ENCODE measurements at places on chromosomes 5 and 9.

GRCh38 chr5:177491429-177491945, 5.9 kb downstream of the PDLIM7 start:
- no peak for DNase-seq

DNA sequence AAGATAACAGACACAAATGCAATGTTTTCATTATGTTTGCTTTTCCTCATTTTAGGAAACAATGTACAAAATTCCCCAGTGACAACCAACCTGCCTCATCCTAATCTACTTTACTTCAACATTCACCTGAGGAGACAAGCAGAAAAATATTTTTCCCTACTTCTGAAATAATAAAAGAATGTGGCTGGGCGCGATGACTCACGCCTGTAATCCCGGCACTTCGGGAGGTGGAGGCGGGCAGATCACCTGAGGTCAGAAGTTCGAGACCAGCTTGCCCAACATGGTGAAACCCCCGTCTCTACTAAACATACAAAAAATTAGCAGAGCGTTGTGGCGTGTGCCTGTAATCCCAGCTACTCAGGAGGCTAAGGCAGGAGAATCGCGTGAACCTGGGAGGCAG, 36.9 kb downstream of the MYO10 start:
- no peak for DNase-seq

DNA sequence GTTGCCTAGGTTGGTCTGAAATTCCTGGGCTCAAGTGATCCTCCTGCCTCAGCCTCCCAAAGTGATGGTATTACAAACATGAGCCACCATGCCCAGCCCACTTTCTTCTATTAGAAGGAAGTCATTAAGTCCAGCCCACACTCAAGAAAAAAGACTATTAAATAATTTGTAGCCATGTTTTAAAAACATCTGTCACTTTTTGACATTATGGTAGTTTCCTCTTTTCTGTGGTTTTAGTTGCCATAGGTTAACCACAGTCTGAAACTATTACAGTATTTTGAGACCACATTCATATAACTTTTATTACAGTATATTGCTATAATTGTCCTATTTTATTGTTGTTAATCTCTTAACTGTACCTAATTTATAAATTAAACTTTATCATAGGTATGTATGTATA, 31.9 kb upstream of the C5orf24 start:
- DNase-seq, result no peak

DNA sequence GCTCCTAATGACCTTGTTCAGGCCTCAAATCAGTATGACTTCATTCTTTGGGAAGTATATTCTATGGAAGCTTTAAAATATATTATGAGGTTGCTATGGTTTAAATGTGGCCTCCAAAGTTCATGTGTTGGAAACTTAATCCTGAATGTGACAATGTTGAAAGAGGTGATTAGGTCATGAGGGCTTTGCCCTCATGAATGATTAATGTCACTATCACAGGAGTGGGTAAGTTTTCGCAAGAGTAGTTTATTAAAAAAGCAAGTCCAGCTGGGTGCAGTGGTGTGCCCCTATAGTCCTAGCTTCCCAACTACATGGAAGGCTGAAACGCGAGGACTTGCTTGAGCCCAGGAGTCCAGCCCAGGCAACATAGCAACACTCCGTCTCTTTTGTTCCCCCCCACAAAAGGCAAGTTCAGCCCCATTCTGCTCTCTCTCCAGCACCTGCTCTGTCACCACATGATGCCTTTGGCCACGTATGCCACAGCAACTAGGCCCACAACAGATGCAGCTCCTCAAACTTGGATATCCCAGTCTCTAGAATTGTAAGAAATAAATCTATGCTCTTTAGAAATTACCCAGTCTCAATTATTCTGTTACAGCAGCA, 105.3 kb downstream of the SIL1 start:
- DNase-seq, result no peak

GRCh38 chr5:142404046-142404477, 79.2 kb upstream of the SPRY4 start:
- DNase-seq, result no peak

- DNase-seq, result no peak
These were observed 3.3 kb upstream of the DCTN3 start for GRCh38 chr9:34623374-34624235.

DNA sequence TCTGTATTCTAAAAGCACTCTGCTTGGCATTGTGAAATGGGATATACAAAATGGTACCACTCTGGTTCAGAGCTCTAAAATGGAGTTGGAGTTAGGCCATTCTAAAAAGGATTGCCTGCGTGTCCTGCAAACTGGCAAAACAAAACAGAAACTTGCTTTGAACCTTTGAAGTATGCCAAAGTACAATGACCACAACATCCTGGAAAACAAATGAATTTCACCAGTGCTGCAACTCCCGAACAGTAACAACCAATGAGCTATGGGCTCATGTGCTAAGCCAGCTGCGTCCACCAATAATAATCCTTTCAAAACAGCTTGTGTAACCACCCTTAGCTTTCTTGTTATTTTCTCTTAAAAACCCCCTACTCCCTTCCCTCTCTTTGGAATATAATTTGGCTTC, 88.4 kb upstream of the CXCL14 start:
- no peak for DNase-seq

GRCh38 chr9:85430659-85431338, 311.0 kb downstream of the AGTPBP1 start:
- DNase-seq, result no peak

DNA sequence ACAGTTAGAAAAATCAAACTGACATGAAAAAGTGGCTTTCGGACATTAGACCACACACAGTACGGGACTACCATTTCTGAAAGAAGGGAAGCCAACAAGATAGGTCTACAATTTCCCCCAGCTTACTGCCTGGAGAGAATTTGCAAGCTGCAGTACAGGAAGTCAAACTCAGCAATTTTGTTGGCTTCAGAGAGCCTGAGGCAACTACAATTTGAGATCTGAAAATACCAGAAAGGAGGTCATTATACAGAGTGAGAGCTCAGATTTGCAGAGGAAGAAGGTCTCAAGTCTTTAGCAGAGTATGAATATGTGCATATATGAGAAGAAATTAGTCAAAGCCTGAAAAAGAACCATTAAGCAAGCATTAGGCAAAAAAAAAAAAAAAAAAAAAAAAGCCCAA, 83.0 kb downstream of the OXCT1 start:
- DNase-seq, result no peak

DNA sequence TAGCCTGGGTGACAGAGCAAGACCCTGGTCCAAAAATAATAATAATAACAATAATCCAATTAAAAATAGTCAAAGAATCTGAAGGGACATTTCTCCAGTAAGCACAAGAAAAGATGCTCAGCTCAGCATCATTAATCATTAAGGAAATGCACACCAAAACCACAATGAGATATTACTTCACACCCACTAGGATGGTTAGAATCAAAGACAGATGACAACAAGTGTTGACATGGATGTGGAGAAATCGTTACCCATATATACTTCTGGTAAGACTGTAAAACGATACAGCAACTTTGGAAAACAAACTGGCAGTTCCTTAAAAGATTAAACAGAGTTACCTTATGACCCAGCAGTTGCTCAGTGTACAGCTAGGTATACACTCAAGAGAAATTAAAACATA, 5.3 kb upstream of the FANCG start:
- DNase-seq, result no peak

DNA sequence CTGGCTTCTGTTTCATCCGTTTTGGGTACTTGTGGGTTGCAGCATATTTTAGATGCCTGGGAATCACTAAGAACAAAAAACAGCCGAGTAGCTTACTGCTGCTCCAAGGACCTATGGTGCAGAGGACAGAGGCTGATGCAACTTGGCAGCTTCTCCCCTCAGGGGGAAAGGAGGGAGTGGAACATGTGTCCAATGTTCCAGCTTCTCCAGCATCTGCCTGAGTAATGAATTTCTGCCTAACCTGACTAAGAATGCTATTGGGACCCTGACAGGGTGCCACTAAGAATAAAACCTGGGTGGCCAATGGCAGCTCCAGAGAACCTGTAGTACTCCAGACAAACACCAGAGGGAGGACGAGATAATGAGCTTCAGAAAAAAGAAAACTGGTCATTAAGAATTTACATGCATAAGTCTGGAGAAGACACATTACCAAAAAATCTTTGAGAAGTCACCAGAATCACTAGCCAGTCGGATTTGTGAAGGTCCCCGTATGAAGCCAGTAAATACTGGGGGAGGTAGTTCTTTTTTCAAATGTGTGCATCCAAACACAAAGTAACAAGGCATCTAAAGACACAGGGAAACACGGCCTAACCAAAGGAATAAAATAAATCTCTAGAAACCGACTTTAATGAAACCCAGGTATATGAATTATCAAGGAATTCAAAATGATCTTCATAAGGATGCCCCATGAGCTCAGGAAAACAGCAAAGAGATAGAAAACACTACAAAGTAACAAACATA, 293.5 kb downstream of the HINT1 start:
- no peak for DNase-seq

DNA sequence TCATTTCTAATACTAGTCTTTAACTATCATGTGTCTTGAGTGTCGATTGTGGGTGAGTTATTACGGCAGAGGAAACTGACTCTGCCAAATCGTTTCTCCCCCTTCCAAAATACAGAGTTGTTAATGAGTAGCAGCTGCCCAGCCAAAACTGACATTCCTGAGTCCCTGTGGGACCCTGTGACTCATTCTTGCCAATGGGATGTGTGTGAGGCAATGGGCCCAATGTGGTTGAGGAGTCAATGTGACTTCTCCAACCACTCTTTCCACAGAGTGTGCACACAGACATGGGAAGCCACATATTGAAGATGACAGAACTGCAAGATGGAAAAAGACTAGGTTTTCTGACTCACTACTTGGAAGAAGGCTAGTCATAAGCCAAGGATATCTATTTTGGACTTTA, 434.7 kb downstream of the DTWD2 start:
- DNase-seq, result no peak

DNA sequence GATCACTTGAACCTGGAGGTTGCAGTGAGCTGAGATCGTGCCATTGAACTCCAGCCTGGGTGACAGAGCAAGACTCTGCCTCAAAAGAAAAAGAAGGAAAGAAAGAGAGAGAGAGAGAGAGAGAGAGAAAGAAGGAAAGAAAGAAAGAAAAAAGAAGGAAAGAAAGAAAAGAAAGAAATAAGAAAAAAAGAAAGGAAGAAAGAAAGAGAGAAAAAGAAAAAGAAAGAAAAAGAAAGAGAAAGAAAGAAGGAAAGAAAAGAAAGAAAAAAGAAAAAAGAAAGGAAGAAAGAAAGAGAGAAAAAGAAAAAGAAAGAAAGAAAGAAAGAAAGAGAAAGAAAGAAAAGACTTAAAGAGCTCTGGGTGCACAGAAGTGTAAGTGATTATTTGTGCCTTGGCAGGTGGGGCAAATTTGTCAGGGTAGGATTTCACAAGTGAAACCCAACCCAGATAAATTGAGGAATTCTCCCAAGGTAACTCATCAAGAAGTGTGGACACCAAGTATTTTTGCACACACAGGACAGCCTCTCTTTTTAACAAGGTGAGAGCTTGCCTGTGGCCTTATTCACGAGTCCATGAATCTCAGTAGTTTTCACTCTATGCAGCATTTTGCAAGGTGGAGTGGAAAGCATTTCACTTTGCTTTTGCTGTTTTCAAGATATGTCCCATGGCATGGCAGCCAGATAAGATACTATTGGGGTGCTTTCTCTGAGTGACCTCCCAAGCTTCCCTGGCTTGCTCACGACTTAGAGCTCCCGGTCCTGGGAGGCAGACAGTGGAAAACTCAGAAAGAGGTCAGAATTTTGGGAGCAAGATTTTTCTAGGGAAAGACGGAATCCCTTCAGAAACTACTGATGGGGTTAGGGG, 57.8 kb downstream of the C9orf153 start:
- DNase-seq, result no peak

DNA sequence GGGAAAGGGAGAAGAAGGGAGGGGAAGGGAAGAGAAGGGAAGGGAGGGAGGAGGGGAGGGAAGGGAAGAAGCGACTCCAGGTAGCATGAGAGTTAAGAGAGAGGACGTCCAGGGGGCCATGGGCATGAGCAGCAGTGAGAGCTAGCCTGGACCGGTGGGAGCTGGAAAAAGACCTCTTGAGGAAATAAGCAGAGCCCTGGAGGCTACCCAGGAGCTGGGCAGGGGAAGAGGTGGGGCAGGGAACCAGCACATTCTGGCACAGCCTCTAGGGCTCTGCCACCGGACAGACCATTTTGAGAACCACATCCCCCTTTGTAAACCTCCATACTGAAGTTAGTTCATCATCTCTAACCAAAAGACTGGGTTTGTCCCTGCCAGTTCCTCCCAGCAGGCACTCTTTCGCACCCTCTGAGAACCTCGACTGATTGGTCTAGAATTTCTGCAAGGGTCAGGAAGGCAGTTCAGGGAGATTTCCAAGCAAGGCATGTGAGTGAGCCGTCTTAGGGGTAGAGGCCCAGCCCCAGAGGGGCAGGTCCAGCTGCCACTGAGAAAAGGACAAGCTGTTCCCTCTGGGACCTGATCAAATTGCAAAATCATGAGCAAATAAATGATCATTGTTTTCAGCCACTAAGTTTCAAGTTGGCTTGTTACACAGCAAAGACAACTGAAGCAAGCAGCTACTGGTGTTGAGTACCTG, 11.6 kb downstream of the NAIF1 start:
- DNase-seq, result no peak

DNA sequence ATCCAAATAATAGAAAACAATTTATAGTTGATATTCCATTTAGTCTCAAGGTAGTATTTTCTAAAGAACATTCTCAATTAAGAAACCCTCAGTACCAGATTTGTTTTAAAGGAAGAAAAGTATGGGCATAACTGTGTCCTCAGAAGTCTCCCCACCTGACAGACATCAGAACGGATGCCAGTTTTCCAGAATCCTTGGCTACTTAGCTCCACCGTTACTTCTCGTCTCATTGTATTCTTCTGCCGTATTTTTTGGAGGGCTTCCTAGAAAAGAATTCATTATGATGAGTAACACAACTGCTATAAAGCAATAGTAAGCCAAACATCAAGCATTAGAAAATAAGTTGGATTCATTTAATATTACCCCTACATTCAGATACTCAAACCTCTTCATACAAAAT, 67.8 kb downstream of the DROSHA start:
- no peak for DNase-seq

GRCh38 chr5:80590766-80591165, 20.7 kb upstream of the ANKRD34B start:
- DNase-seq, result no peak

DNA sequence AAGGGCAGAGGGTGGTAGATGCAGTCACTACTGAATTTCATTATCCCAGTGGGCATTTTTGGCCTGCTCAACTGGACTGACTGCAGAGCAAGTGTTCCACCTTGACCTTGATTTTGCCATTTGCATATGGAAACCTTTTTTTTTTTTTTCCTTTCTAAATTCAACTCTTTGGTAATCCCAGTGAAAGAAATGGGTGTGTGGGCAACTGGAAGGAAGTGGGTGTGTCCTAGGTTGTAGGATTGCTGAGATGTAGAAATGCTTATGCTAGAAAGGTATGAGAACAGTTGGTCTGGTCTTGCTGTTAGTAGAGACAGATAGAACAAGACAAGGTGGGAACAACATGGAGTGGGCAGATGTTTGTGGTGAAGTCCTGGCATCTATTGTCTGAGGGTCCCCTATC, 7.8 kb upstream of the IL12B start:
- DNase-seq, result no peak

DNA sequence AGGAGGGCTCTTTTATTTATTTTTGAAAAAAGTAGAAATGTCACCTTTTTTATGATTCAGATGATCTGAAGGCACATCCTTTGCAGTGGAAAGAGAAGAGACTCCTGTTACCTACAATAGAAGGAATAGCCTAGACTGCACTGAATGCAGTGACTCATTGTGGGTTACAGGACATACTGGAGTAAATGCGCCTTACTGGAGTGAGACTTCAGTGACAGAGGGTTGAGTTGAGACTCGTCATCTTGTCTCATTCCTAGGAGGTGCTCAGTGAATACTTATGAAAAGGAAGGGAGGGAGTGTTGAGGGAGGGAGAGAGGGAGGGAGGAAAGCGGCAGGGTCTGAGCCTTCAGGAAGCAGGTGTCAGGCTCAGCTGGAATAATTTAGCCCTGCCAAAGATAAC, 25.2 kb downstream of the ANKRA2 start:
- no peak for DNase-seq

GRCh38 chr9:79591458-79591857, 19.7 kb downstream of the TLE4 start:
- DNase-seq, result no peak
